T follicular helper cell (primary cell): ENCODE measurements at places on chromosomes 4 and X.

DNA sequence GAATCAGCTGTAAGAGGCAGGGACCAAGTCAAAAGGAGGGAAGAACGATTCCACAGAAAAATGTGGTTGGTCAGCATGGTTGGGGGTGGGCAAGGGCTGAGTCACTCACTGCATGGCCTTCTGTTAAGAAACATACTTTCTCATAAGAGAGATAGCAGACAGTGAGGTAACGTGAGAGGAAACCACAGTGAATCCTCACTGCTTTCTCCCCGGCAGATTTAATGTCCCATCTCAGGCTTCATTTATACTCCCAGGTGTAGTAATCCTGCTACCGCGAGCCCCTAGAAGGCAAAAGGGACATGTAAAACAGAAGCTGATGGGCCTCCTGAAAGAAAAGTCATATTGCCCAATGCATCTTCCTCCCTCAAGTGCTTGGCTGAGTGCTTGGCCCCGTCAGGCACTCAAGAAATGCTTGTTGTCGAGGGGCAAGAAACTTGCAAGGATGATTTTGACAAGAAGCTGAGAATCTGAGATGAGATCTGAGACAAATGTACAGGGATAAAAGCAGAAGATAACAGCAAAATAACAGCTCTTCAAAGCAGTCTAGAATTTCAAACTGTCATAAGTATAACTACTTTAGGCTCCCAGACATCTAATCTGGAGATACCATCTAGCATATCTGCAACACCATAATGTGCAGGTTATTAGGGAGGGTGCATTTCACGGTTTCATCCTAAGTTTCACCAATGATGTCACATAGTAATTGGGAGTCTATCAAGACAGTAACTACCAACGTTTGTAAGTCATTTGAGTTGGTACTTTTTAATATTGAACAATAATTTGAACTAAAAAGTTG lies 40.2 kb downstream of the SH3KBP1 start:
- no peak for DNase-seq

DNA sequence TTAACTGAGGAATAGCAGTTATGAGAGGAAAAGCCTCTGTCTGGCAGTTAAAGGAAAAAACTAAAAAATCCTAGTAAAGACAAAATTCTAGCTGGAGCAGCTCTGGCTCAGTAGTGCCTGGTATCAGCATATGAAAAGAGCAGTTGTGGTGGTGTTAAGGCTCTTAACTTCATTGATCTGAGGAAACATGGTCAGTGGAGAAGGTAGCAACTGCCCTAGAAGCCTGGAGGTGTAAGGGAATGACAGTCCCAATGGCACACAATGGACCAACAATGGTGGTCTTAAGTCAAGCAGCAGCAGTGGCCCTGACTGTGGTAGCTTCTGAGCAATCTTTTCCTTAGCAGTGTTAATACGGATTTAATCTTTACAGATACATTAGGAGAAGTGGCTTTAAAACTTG lies 189.6 kb upstream of the POF1B start:
- DNase-seq, result no peak

- DNase-seq, result no peak
These were observed 48.1 kb downstream of the UGT2A2 start for GRCh38 chr4:69591364-69591763.

GRCh38 chr4:111400741-111401140 lies 744.5 kb upstream of the FAM241A start:
- DNase-seq, result no peak

- no peak for DNase-seq
These were observed 250.0 kb upstream of the NDST3 start for GRCh38 chr4:117784266-117784665.

GRCh38 chr4:109559625-109559982 lies 442 bp upstream of the MCUB start:
- DNase-seq, result no peak
